Activated naive CD4-positive, alpha-beta T cell (primary cell): ENCODE measurements at places on chromosomes 1 and 21.

DNA sequence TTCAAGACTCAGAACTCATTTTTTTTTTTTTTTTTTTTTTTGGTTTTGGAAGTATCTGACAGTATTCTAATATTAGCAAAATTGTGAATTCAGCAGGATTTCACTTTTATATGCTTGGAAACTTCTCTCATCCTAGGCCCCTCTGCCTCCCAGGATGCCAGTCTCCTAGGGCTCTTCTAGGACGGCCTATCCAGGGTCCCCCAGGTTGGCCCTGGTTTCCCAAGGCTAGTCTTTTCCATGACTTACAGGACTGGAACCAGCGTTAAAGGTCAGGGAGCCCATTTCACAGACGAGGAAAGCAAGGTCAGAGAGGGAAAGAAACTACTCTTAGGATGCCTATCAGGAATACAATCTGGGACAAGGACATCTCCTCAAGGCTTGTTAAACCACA, 412.5 kb downstream of the PTPRU start:
- DNase-seq = no peak

- DNase-seq = no peak
Measured at GRCh38 chr1:29210278-29211085, 20.3 kb downstream of the MECR start.

DNA sequence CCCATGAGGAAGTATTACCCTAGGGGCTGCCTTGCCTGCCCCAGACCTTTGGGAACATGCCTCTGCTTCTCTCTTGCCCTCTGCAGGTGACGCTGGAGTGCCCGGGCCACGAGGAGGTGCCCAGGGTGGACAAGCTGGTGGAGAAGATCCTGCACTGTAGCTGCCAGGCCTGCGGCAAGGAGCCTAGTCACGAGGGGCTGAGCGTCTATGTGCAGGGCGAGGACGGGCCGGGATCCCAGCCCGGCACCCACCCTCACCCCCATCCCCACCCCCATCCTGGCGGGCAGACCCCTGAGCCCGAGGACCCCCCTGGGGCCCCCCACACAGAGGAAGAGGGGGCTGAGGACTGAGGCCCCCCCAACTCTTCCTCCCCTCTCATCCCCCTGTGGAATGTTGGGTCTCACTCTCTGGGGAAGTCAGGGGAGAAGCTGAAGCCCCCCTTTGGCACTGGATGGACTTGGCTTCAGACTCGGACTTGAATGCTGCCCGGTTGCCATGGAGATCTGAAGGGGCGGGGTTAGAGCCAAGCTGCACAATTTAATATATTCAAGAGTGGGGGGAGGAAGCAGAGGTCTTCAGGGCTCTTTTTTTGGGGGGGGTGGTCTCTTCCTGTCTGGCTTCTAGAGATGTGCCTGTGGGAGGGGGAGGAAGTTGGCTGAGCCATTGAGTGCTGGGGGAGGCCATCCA, 7.8 kb upstream of the HTR6 start:
- no peak for DNase-seq

- no peak for DNase-seq
Measured at GRCh38 chr21:41678924-41679318, 87.9 kb downstream of the RIPK4 start.

DNA sequence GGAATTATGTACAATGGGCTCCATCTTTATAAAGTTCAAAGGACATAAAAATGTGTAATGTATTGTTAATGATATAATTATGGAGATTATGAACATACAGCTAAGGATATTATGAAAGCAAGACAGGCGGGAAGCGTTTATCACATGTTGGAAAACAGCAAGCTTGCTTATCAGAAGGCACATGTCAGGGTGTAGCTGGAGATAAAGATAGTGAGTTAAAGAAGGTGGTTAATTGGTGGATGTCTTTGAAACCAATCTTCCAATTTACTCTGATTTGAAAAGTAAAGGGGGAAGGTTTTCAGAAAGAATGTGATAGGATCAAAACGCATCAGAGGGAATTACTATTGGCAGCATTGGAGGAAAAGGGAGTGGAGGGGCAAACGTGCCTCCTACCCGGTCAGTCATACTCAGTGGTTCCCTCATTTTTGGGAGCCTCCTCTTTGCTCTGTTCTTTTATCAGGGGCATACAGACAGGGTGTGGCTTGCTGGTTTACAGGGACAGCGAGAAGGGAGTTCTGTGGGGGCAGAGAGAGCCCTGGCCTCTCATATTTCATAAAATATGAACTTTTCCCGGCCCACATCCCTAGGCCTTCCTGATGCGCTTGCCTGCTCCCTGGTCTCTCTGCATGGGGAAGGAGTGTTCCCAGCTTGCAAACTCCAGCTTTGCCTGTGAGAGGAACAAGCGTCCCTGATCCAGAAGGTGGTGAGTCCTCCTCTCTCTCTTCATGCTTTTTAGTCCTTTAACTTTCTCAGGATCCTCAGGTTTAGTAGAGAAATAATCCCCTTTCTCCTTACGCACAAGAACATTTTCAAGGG, 8.0 kb upstream of the SVBP start:
- no peak for DNase-seq

DNA sequence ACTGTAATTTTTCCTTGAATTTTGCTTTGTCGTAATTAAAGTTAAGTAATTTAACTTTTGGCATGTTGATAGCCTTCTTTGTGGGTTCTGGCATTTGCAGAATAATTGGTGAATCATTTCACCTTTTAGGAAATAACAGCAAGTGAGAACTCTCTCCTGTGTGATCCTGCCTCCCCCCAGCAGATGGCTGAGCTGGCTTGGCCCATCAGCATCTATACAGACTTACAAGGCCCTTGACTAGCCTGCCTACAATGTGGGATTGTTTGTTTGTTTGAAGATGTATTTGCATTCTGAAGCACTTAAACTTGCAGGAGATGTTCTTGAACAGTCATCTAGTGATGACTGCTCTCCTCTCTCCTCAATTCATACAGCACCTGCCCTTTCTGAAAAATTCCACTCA, 55.9 kb downstream of the MACO1 start:
- DNase-seq = no peak

DNA sequence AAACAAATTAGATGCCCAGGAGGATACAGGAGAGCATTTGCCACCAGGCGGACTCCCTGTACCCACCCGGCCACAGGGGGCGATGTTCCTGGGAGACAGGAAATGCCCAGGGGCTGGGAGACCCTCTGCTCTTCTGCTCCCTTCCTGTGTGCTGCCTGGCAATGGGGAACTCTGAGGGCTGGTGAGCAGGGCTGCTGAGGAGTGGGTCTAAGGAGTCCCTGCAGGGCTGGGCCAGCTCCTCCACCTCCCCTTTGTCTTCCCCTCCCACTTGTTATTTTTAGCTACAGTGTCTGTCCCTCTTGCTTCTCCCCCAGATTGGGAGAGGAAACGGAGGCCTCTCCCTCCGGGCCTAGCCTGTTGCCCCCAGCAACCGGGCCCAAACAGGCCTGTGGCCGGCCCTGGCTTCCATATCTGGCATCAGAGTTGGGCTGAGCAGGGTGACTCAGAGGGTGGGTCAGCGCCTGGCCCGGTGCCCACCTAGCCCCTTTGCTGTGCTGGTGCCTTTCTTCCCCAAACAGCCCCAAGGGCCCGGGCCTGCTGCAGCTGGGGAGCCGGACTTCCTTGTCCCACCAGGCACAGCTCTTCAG, 11.6 kb downstream of the LMNA start:
- DNase-seq = no peak

DNA sequence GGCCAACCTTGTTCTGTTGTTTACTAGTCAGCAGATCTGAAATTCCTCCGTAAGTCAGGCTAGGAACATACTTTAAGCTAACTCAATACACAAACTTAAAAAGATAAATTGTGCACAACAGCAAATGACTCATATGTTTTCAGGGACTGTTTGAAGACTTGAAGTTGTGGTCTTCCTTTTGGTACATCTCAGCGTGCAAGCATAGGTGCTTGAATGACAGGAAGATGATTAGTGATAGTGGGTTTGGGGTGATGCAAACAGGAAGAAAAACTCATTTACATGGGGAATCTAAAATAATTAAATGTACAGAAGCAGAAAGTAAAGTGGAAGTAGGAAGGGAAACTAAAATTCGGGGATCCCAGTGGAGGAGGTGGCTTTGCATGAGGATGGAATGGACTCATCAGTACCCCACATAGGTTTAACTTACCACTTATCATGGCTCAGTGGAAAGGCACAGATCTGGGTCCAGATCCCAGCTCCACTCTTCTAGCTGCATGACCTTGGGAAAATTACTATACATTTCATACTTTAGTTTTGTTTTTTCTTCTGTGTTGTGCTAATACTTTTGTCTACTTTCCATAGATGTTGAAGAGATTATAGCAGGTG, 122.3 kb downstream of the XCL2 start:
- no peak for DNase-seq

DNA sequence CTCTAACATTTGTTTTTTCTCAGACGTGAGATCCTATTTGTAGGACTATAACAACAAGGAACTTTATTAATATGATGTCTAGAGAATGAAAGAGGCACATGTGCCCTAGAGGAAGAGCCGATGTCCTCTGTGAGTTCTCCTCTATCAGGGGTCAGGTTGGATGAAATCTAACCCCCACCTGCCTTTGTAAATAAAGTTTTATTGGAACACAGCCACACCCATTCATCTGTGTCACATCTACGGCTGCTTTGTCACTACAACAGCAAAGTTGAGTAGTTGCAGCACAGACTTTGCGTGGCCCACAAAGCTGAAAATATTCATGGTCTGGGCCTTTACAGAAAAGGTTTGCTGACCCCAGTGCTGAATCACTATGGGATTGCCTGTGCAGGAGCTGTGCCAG, 571 bp upstream of the CAPN9 start:
- no peak for DNase-seq

GRCh38 chr1:228810878-228811711, 75.8 kb downstream of the RHOU start:
- no peak for DNase-seq

- no peak for DNase-seq
Measured at GRCh38 chr1:94629259-94630181, 88.0 kb upstream of the F3 start.

GRCh38 chr1:14236097-14236496, 362.4 kb upstream of the KAZN start:
- no peak for DNase-seq

DNA sequence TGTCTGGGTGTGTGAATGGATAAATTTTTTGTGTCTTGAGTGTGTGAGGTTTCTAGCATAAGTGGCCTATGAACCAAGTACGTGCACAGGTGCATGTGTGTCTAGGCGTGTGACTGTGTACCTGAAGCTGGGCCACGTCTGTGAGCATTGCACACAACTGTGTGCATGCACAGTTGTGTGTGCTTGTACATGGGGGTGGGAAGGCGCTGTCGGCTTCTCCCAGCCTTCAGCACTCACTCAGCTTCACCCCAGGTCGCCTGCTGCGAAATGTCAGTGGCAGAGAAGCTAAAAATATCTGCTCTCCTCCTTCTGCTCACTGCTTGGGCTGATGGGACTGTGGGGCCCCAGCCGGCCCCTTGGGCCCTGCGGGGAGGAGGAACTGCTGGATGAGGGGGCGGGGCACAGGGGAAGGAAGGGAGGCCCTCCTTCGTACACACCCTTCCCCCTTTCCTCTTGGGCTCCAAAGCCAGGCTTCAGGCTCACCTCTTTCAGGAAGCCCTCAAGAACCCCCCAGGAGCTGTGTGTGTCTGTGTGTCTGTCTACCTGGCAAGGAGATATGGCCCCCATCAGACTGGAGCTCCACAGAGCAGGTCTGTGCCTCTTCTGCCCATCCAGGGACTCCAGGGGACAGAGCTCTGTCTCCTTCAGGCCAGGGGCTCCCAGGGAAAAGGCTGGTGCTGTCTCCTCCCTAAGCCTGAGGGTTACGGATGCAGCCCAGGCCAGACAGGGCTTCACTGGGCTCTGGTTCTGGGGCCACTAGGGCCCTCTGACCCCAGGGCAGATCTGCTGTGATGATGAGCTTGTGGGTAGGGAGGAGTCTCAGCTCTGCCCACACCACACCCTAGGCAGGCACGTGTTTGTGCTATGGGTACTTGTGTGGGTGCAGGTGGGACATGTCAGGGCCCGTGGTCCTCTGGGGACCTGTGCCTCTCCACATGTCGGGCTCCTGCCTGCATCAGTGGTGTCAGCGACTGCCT, 35.6 kb upstream of the WASF2 start:
- no peak for DNase-seq

GRCh38 chr1:151616505-151616849, 4.6 kb downstream of the SNX27 start:
- no peak for DNase-seq
